Activated T-cell treated with anti-CD3 and anti-CD28 coated beads for 24 hours (primary cell): ENCODE measurements at places on chromosomes 3 and 15.
A peak's percentile ranks its signal among the peaks of the same experiment; 100 is the strongest.

- DNase-seq: no peak
Observed at GRCh38 chr3:110378481-110378880, 693.1 kb upstream of the NECTIN3 start.

- DNase-seq: no peak
Observed at GRCh38 chr3:98325055-98325454, 28.6 kb upstream of the OR5K4 start.

DNA sequence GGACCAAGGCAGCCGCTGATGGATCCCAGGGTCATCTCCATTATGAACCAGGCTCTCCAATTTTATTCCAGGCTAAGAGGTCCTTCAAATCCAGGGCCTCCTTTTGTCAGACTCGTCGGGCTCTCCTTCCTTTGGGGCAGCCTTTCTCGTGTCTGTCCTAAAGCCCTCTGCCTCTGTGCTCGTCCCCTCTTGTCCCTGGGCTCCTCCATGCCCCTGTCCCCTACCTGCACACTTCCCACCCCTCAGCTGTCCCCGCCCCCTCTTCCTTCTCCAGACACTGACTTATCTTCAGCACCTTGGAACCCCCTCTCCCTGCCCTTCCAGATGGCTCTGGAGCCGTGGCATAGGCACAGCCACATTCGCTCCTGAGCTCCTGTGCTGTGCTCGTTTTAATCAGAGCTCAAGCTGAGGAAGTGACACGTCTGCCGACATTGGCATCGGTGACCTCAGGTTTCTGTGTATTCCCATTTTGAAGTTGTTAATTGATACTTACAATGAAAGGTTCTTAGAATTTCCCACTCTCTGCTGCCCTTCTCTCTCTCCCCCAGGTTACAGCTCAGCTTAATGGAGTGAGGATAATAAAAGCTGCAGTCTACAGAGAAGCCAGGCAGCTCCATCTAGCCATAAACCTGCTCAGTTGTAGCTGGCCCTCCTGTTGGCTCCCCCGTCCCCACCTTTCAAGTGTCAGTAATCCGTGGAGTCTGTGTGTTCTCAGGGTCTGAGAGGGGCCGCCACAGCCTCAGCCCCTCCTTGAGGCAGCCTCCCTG is 51.1 kb upstream of the SEC22A start:
- DNase-seq: no peak

GRCh38 chr3:95926904-95927501 is 887.4 kb upstream of the EPHA6 start:
- DNase-seq: no peak

GRCh38 chr15:89226359-89227221 is 5.2 kb upstream of the RLBP1 start:
- no peak for DNase-seq

DNA sequence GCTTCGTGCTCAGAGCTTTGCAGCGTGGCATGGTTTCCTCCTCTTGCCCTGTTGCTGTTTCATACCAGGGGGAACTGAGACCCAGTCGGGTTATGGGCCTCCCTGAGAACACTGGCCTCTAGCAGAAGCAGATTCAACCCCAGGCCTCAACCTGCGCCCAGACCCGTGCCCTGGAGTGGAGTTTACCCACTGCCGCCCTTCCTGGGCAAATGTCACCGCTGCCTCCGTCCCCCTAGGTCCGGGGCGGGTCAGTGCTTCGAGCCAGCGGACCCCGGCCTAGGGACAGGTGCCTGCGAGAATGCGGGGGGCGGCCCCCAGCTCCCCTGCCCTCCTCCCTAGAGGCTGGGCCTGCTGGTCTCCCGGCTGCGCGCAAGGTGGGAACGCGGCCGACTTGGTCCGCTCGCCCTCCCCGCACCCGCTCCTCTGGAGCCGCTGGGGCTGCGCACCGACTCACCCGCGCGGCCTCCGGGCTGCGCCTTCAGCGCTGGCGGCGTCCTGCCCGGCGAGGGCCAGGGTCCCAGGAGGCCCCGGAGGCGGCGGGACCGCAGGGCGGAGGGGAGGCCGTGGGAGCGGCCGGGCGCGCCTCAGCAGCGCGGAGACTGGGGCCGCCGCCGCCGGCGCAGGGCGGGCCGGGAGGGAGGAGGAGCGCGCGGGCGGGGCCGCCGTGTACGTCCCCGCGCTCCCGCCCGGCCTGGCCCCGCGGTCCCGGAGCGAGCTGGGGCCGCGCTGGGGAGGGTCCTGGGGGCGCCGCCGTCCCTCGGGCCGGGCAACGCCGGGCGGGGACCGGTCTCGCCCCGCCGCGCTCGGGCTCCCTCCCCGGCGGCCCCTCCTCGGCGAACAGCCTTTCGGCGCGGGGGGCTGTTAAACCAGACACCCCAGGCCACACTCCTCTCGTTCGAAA is at the start of gene PIGZ:
PIGZ (minus strand) TSS at position 601 of the 901 bp plus-strand sequence. CDS start 16,802 bp downstream, outside the sequence.
- peak; percentile 28 for DNase-seq

DNA sequence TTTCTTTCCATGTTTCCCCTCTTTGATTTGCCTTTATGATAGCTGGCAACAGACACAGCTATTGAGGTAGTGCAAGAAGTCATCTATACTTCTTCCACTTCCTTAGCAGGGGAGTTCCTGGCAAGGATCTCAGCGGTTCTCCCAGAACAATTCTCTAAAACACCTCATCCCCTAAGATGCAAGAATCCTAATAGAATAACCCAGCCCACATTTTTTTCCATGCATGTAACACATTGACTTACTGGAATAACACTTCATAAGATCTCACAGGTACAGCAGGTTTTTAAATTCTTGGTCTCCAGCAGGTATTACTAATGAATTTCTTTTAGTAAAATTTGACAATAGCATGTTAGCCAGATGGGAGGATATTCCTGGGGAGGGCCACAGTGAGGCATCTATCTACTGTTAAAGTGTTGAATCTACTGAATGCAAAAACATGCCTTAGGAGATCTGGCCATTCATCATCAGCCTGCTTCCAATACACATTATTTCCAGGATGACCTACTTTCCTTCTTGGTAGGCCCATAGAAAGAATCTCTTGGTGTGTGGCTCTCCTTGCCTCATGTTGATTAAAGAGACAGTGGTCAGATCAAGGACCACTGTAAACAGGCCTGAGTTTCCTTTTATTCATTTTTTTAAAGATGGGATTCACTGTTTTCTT is 78.5 kb downstream of the RAD18 start:
- no peak for DNase-seq

GRCh38 chr3:14793126-14793857 is 25.5 kb upstream of the FGD5 start:
- no peak for DNase-seq

- no peak for DNase-seq
Observed at GRCh38 chr15:56064152-56064551, 70.7 kb upstream of the NEDD4 start.
